OCI-M1 (cell line): ENCODE measurements at places on chromosomes 1 and 21.

- no peak for DNase-seq
Measured at GRCh38 chr1:165045902-165046301, 310.6 kb downstream of the LMX1A start.

GRCh38 chr1:70978623-70979022, 69.0 kb downstream of the PTGER3 start:
- peak; percentile 78 for DNase-seq

- DNase-seq = no peak
Measured at GRCh38 chr1:86567341-86567740, 20.5 kb downstream of the CLCA4 start.

DNA sequence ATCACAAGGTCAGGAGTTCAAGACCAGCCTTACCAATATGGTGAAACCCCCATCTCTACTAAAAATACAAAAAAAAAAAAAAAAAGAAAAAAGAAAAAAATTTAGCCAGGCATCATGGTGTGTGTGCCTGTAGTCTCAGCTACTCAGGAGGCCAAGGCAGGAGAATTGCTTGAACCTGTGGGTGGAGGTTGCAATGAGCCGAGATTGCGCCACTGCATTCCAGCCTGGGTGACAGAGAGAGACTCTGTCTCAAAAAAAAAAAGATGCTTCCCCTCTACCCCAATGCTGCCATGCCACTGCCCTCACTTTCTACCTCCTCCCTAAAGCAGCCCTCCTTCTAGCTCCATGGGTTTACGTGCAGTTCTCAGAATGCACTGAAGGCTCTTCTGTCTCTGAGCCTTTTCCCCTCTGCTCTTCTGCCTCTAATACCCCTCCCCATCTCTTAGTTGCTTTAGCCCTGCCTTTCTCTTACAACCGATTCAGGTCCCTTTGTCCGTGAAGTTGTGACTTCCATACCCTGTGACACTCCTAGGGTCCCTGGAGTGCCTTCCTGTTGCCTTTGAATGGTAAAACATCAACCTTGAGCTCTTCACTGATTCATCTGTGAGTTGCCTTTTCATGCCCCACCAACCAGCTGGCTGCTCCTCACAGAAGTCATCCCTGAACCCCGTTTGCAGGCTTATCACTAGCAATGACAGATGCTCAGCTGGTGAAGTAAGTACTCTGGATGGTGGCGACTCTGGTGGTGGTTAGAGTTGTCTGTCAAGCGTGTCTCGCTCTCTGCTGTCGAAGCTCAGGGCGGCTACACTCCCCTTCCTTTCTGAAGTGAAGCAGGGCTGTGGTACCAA, 234.9 kb downstream of the RHOU start:
- DNase-seq = no peak

GRCh38 chr1:196355206-196355786, 252.9 kb downstream of the KCNT2 start:
- peak; percentile 71 for DNase-seq
